ENCODE measurements at places on chromosomes 5 and 9.

GRCh38 chr9:7439355-7439995 lies 360.1 kb downstream of the DMAC1 start:
- DNase-seq: no peak

DNA sequence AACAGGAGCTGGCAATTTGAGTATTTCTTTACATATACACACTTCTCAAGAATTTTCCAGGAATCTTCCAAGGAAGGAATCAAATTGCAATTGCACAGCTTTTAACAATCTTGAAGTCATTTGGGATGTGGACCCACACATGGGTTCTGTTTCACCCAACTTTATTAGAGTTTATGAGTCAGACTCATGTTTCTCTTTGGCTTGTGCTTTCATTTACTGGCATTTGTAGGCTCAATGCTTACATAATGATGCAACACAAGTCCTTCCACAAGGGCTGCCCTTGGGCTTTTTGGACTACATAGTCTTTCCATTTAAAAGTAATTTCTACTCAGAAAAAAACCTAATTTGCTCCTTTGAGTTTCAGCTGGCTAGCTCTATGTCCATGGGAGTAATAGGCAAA lies 4.6 kb upstream of the CDC37L1 start:
- no peak for DNase-seq

- no peak for DNase-seq
Observed at GRCh38 chr9:120982836-120983235, 56.2 kb upstream of the TRAF1 start.

GRCh38 chr9:123401879-123402513 lies 46.0 kb downstream of the CRB2 start:
- peak; percentile 60 for DNase-seq

GRCh38 chr5:96997265-96997859 lies 61.5 kb downstream of the LNPEP start:
- DNase-seq: peak; percentile 13

- DNase-seq: peak; percentile 58
Observed at GRCh38 chr5:78677777-78678668, 29.5 kb upstream of the LHFPL2 start.

DNA sequence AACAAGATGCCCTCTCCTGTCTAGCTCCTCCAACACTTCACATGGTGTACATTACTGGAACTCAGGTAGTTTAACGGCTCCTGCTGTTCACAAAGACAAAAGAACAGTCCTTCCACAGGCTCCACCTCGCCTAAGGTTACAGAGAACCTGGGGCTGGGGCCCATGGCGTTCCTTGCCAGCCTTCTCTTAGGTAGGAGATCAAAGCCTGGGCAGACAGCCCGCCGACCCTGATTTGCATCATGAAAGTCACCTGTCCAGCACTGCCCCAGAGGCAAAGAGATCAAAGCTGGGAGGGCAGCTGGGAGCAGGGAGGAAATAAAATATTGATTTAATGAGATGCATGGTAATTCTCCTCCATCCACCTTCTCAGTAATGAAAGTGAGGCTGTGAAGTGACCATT lies 115.0 kb upstream of the SLIT3 start:
- no peak for DNase-seq

DNA sequence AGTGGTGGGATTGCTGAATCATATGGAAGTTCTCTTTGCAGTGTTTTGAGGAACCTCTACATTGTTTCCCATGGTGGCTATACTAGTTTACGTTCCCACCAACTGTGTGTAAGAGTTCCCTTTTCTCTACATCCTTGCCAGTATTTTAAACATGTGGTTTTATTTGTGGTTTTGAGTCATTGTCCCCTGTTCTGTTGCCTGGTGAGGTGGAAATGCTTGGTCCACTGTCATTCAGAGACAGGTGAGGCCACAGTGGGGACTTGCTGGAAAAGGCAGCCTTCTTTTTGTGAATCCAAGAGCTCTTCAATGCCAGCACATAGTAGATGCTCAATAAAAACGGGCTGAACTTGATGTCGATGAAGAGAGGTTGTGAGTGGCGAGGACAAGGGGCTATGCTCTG lies 44.2 kb downstream of the SH3PXD2B start:
- DNase-seq: no peak

GRCh38 chr5:145204743-145205142 lies 630.4 kb downstream of the PRELID2 start:
- DNase-seq: no peak

GRCh38 chr9:29969856-29970647 lies 2396.8 kb upstream of the C9orf72 start:
- no peak for DNase-seq

- no peak for DNase-seq
Observed at GRCh38 chr5:61366497-61367240, 34.6 kb downstream of the ZSWIM6 start.

GRCh38 chr5:1322955-1323802 lies 21.7 kb downstream of the CLPTM1L start:
- no peak for DNase-seq

- peak; percentile 79 for DNase-seq
Observed at GRCh38 chr5:57692582-57693487, 210.2 kb upstream of the ACTBL2 start.

- DNase-seq: no peak
Observed at GRCh38 chr5:86864051-86864450, 246.3 kb downstream of the COX7C start.

DNA sequence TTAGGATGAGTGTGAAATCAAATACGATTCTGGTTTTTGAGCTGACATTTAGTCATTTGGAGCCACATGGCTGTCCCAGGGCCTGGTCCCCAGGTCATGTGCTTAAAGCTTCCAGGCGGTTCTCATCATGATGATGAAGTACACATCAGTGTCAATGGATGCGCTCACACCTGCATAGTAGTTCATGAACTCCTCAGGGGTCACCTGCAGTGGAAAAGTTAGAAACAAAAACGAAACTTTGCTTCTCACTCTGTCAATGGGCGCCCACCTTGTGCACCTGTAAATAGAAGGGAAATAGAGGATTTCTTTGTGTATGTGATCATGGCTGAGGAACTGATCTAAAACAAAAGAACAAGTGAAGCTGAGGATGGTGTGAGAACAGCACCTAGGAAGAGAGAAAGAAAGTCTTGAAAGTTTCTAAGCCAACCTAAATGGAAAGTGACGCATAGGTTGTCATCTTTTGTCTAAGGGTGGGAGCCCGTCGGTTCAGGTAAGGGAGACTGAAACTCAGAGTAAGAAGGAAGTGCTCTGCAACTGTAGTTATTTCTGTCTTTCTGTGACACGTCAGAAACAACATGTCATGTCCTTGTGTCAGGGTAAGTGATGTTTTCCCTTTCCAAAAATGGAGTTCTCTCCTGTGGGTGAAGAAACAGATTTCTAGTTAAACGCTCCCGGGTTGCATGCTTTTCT lies 33.8 kb downstream of the CAPSL start:
- DNase-seq: no peak

DNA sequence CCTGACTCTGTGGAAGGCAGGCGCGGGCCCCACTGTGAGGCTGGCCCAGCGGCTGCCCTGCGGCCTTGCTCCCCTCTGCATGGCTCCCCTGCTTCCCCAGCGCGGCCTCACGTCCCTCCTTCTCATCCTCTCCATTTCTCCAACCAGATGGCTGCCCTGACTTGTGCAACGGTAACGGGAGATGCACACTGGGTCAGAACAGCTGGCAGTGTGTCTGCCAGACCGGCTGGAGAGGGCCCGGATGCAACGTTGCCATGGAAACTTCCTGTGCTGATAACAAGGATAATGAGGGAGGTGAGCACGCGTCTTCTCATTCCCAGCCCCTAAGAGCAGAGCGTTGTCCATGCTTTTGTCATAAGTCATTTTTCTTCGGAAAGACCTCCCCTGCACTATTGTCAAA lies 129.0 kb upstream of the WWC1 start:
- DNase-seq: no peak

- no peak for DNase-seq
Observed at GRCh38 chr5:102421647-102422046, 77.2 kb downstream of the SLCO6A1 start.

DNA sequence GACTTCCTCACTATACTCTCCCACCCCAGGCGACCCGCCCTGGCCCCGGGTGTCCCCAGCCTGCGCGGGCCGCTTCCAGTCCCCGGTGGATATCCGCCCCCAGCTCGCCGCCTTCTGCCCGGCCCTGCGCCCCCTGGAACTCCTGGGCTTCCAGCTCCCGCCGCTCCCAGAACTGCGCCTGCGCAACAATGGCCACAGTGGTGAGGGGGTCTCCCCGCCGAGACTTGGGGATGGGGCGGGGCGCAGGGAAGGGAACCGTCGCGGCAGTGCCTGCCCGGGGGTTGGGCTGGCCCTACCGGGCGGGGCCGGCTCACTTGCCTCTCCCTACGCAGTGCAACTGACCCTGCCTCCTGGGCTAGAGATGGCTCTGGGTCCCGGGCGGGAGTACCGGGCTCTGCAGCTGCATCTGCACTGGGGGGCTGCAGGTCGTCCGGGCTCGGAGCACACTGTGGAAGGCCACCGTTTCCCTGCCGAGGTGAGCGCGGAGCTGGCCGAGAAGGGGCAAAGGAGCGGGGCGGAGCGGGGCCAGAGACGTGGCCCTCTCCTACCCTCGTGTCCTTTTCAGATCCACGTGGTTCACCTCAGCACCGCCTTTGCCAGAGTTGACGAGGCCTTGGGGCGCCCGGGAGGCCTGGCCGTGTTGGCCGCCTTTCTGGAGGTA lies 2.1 kb downstream of the CA9 start:
- DNase-seq: no peak

DNA sequence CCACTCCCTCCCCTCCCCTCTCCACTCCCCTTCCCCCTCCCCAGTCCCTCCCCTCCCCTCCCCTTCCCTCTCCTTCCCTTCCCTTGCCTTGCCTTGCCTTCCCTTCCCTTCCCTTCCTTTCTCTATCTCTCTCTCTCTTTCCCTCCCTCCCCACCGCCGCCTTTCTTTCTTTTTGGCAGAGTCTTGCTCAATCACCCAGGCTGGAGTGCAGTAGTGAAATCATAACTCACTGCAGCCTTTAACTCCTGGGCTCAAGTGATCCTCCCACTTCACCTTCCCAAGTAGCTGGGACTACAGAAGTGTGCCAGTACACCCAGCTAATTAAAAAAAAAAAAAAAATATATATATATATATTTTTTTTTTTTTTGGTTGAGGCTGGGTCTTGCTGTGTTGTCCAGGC lies 45.5 kb downstream of the IL31RA start:
- no peak for DNase-seq

DNA sequence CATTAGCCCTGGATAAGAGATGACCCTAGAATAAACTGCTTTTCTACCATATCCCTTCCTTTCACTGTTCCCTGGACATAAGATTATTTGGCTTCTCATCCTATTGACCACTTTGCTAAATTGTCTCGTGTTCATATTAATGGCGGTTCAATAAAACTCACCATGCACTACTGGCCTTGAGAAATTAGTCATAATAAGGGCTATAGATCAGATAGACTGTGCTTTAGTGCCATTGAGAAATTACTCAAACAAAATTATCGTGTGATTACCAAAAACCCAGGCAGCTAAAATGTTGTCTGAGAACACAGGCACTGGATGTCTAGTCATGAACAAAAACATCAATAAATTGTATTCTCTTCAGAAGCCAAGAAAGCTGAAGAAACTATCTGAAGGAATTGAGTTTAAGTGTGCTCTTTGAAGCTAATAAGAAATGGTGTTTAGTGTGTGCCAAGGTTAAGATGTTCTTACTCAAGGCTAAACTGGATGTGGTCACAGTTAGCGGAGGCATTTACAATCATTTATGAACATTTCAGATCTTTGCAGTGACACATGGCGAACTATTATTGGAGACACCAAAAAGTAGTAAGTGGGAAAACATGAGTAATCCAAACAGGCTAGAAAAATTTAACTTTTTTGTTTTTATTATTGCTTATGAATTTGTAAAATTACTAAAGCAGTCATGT lies 460.4 kb upstream of the RORB start:
- no peak for DNase-seq

GRCh38 chr5:7793895-7794294 lies 57.0 kb downstream of the CFAP90 start:
- no peak for DNase-seq

DNA sequence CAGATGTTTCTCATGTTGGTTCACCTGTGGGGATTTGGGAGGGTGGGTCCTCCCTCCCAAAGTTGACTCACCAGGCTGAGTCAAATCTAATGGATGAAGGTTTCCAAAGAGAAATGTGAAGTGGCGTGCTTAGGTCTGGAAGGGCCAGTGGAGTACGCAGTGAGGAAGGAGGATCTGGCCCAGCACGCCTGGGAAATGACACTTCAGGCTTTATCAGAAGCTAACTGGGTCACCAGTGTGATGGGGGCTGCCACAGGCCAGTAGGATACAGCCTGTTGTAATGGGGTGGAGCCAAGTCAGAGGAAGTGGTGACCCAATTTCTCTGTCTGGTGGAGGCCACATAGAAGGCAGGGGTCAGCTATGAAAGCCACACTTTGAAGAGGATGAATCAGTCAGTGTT lies 18.0 kb downstream of the POLR1E start:
- DNase-seq: no peak

- DNase-seq: peak; percentile 37
Observed at GRCh38 chr9:112378328-112379176, 1.4 kb upstream of the HSDL2 start.

DNA sequence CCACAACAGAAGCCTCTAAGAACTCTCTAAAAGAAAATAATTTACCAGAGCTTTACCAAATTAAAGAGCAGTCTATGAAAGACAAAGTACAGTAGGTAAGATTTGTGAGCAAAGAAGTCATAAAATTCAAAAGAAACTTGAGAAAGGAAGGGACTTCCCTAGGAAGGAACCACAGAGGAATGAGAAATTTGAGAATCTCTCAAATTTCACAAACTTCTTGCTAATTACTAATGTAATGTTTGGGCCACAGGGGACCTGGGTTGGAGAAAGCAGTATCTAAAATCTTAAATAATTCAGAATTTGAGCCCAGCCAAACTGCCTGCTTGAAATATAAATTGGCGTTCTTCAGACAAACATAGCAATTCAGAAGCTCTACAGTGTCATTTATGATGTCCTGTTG lies 225.0 kb upstream of the PRR16 start:
- no peak for DNase-seq

GRCh38 chr5:20028506-20028905 lies 40.5 kb upstream of the CDH18 start:
- DNase-seq: no peak

GRCh38 chr5:141647851-141648250 lies 3.4 kb downstream of the FCHSD1 start:
- DNase-seq: no peak

DNA sequence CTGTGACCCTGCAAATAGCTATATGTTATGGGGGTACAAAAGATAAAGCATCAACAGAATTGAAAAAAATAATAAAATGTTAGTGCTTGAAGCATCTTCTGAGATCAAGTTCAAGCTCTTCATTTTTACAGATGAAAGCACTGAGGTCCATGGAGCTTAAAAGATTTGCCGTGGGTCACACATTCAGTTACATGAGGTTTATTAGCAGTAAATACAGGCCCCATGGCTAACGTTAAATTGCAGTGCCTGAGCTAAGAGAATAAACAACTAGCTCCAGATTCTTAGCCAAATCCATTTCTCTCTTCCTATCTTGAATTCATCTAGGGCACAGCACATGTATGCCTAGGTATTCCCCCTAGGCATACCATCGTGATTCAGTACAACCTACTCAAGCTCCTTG lies 2052.7 kb upstream of the C9orf72 start:
- no peak for DNase-seq

- DNase-seq: peak; percentile 47
Observed at GRCh38 chr9:120893611-120894307, 16.8 kb upstream of the PHF19 start.

GRCh38 chr5:55096861-55097260 lies 5.6 kb upstream of the GZMA start:
- no peak for DNase-seq

- no peak for DNase-seq
Observed at GRCh38 chr5:110441035-110441434, 285.4 kb downstream of the TMEM232 start.
